ENCODE measurements at places on chromosomes 11 and 22.
A peak's percentile ranks its signal among the peaks of the same experiment; 100 is the strongest.

DNA sequence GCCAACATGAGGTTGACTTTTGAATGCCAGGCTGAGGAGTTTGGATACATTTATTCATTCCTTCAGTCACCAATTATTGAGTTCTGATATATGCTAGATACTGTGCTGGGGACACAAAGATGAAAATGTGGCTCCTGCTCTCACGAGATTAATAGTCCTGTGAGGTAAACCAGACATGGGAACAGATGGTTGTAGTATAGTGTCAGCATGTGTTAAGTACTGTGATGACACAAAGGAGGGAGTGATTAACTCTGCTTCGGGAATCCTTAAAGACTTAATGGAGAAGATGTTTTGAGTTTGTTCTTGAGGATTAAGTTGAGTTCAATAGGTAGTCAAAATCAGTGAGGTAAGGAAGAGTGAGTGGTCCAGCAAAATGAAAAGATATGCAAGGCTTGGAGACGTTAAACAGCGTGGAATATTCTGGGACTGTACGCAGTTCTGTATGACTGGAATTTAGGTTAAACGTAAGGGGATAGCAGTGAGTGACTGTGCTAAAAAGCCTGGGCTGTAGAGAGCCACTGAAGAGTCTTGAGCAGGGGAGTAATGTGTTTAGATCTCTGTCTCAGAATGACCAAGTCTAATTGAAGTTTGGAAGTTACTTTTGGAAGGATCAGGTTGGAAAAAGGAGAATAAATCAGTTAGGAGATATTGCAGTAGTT is 11.8 kb downstream of the RNF121 start:
- no peak for DNase-seq

- no peak for DNase-seq
Observed at GRCh38 chr11:126727381-126727780, 273.2 kb downstream of the KIRREL3 start.

GRCh38 chr11:124190298-124191139 is 7.4 kb downstream of the OR10D3 start:
- DNase-seq: no peak

DNA sequence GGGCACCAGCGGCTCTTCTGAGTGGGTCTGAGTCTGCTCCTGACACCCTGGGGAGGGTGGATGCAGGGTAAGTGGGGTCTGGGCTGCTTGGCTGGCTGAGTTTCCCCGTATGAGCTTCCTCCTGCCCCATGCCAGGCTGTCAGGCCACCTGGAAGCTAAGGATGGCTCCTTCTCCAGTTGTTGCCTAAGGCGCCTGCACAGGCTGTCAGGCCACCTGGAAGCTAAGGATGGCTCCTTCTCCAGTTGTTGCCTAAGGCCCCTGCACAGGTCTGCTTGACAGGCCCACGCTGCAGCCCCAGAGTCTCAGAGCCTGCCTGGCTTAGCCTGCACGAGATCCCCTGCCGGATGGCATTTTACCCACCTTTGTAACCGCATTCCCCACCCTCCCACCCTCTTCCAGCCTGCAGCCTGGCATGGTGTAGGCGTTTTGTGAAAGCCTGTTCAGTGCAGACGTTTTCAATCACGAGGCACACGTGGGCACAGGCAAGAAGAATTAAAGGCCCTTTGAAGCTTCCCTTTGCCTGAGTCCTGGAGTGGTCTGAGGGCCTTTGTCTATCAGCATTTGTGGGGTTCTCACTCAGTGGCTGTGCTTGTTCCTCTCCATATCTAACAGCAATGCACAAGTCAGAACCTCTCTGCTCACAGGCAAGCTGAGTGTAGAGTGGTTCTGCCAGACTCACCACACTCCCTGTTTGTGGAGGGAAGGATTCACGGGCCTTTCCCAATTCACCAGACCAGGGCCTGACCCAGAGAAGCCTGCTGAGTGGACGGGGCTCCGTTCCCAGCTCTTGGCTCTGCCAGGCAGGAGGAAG is 40.2 kb upstream of the B3GAT1 start:
- DNase-seq: no peak

GRCh38 chr11:13940907-13941256 is 21.6 kb upstream of the SPON1 start:
- DNase-seq: no peak

- no peak for DNase-seq
Observed at GRCh38 chr11:128726458-128727139, 32.7 kb downstream of the FLI1 start.

- no peak for DNase-seq
Observed at GRCh38 chr22:46686221-46687047, 51.6 kb downstream of the CERK start.

- DNase-seq: no peak
Observed at GRCh38 chr11:116776522-116776984, 3.8 kb upstream of the BUD13 start.

- no peak for DNase-seq
Observed at GRCh38 chr11:37184326-37184725, 586.3 kb upstream of the RAG2 start.

GRCh38 chr11:128964463-128964930 is 21.8 kb upstream of the TP53AIP1 start:
- DNase-seq: no peak

DNA sequence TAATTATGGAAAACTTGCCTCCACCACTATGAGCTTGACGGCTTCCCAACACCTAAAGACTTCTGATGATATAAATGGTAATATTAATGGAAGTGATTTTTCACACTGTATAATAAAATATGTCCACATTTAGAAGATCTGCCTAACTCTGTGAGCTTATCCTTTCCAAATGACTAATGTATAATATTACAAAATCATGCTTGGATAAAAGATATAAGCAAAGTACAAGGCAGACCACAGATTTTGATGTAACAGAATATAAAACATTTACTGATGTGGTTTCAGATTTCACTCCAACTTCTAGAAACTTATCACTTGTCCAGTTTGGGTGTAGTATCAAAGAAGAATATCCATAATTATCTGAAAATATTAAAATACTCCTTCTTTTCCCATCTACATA is 36.9 kb downstream of the GALNT18 start:
- no peak for DNase-seq

DNA sequence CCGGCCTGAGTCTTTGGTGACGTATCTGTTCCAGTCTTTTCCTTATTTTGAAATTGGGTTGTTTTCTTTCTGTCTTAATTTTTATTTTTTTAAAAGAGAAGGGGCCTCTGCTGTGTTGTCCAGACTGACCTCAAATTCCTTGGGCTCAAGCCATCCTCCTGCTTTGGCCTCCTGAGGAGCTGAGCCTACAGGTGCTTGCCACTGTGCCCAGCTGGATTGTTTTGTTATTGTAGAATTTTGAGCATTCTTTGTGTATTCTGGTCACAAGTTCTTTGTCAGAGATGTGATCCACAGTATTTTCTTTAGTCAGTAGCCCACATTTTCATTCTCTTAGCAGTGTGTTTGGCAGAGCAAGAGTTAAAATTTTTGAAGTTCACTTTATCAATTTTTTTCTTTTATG is 100.1 kb downstream of the ATXN10 start:
- no peak for DNase-seq

DNA sequence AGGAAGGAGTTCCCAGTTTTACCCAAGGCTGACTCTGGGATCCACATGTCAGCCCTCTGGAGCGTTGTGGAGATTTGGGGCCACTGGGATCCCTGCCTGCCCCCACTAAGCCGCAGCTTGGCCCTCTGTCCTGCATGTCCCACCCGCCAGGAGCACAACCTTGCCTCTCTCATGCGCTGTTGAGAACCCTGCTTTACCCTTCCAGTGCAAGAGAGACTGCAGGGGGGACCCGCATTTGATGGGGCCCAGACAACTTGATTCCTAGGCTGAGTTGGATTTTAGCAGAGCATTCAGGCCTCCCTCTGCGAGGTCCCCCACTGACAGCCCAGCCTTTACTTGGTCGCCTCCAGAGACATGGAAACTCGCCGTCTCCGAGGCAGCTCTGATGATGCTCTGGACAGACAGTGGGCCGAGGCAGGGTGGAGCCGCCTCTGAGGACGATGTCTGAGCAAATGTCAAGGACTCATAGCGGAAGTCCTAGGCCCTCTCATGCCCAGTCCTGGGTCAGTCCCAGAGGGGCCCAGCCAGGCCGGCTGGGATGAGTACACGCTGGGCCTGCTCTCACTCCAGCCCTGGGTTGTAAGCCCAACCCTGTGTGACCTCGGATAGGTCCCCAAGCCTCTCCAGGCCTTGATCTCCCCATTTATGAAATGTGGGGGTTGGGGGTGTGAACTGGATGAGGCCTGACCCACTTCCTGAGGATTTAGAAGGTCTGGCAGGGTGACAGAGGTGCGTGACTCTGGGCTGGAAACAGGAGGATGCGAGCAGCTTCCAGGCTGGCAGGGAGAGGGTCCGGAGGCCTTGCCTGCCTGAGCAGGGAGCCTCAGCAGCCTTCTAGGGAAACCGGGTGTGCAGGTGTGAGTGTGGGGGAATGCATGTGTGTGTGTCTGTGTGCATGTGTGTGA is 630 bp downstream of the CD5 start:
- DNase-seq: no peak

- no peak for DNase-seq
Observed at GRCh38 chr11:73382183-73382582, 6.0 kb downstream of the RELT start.

- DNase-seq: no peak
Observed at GRCh38 chr11:66070604-66071380, 720 bp downstream of the PACS1 start.

DNA sequence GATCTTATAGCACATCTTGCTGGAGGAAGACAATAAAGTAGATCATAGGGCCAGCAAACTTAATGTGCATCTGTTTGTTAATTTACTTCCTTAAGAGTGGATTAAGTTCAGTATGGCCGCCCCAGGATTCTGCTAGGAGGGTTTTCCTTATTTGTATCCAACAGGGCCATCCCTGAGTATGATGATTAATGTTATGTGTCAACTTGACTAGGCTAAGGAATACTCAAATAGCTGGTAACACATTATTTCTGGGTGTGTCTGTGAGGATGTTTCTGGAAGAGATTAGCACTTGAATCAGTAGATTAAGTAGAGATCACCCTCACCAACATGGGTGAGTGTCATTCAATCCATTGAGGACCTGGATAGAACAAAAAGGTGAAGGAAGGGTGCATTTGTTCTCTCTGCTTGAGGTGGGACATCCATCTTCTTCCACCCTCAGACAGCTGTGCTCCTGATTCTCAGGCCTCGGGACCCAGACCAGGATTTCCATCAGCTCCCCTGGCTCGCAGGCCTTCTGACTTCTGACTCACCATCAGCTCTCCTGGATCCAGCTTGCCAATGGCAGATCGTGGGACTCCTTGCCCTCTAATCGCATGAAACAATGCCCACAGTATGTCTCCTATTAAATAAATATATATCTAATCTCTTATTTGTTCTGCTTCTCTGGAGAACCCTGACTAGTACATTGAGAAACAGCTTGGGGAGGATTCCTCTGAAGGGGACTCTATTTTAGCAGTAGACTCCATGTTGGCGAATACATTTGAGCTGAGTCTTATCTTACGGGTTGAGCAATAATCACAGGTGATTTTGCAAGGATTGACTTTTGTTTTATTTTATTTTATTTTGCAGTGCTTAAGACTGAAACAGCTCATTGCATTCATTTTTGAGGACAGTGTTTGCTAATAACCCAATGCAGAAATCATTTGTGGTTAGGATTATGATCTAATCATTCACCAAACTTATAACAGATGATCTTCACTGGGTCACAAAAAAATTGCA is 9.0 kb upstream of the ZBTB44 start:
- DNase-seq: no peak

DNA sequence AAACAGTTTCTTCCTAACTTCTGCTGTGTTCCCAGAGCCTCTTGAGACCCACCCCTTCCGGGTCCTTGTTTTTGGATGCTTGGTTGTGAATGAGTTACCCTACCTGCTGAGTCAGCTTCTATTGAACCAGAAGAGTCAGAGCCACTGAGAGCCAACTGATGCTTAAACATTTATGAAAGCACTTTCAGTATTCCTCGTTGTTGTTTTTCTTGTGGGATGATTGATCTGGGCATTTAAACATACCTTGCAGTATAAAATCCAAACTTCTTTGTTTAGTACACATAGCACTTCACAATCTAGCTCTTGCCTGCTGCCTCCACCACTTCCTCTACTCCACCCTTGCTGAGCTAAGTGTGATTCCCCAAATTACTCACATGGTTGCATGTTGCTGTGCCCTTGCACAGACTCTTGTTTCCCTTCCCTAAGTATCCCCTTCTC is 5.5 kb downstream of the PRSS23 start:
- no peak for DNase-seq

DNA sequence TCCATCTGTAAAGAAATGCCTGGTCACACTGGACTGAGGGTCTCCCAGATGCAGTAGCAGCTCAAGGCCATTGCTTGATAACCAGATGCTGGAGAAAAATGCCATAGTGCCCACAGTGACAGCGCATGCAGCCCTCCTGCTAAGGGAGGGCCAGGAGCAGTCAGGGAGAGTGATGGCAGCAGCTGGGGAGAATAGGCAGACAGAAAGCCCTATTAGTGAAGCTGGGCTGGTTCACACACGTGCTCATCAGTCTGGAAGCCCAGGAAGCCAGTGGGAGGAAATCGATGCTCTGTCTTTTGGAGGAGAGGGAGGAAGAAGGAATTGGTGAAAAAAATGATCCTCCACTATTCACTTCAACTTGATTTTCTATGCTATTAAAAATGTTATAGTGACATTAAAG is 82.9 kb downstream of the OSBP2 start:
- DNase-seq: no peak

- no peak for DNase-seq
Observed at GRCh38 chr11:62546929-62547625, 471 bp upstream of the AHNAK start.

DNA sequence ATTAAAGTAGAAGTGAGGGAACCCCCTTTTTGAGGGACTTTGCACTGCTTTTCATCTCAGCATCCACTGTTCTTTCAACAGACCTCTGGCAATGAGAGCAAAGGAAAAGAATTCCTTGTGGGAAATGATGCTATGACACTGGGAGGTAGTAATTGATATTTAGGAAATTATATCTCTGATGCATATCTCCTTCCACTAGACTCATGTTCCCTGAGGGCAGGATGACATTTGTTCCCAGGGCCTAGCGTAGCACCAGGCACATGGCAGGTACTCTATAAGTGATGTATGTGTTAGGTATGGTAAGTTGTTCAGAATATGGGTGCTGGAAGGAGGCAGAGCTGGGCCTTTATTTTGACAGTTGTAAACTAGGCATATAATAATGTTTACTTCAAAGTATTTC is 142.9 kb downstream of the CCDC81 start:
- no peak for DNase-seq

- no peak for DNase-seq
Observed at GRCh38 chr11:2668876-2669275, 30.9 kb downstream of the KCNQ1OT1 start.

- DNase-seq: no peak
Observed at GRCh38 chr11:109138196-109138595, 283.8 kb upstream of the C11orf87 start.

- DNase-seq: peak; percentile 92
Observed at GRCh38 chr11:75814363-75814676, 690 bp upstream of the UVRAG start.

GRCh38 chr22:36998620-36999351 is 20.5 kb downstream of the TST start:
- no peak for DNase-seq

All from NCI-H748 treated with DMSO at 0.1 percent for 48 hours (cell line).